Activated CD4-positive, alpha-beta memory T cell treated with anti-CD3 and anti-CD28 coated beads, Interleukin-2, amount 10 ng/mL, durations not matched to agents 7 days and 5 days (primary cell): ENCODE measurements at places on chromosomes 4 and X. TPM values are rescaled to one million over a fixed set of nuclear protein-coding genes. Genes with fewer than 3 reads are reported as not detected.

DNA sequence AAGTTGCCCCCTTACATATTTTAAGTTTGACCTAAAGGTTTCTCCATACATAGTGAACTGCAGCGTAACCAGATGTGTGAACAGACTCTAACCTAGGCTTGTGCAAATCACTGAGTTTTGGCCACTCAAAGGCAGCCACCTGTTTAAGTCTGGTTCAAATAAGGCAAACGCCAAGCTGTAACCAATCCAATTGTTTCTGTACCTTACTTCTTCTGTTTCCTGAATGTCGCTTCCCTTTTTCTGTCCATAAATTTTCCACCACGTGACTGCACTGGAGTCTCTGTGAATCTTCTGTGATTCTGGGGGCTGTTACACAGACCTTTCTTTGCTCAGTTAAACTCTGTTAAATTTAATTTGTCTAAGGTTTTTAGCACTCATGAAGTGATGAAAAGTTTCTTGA is 618.8 kb downstream of the GLUD2 start:
- DNase-seq = no peak

DNA sequence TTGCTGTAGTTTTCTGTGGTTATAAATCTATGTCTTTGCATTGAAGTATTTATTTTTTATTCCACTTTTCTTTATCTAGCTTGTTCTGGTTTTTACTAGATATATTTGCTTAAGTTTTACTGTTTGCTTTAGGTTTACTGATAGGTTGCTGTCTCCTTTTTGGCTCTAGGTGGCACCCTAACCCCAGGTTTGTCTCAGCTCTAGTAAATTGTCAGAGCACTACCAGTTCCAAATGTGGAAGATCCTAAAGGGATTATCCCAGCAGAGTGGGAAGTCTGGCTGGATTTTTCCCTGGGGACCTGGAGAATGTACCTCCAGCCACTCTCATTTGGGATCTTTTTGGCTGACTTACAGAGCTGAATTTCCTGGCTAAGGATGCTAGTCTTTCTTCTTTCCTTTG is 106.1 kb downstream of the PBDC1 start:
- DNase-seq = peak; percentile 41

GRCh38 chrX:9434051-9434550 is 30.8 kb upstream of the TBL1X start:
- no peak for DNase-seq

DNA sequence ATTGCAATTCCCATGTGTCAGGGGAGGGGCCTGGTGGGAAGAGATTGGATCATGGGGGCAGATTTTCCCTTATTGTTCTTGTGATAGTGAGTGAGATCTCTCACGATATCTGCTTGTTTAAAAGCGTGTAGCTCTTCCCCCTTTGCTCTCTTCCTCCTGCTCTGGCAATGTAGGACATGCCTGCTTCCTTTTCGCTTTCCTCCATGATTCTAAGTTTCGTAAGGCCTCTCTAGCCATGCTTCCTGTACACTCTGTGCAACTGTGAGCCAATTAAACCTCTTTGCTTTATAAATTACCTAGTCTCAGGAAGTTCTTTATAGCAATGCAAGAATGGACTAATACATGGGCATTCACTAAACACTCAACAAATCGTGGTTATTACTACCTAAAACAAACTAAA is 37.2 kb upstream of the PAPSS1 start:
- DNase-seq = no peak

DNA sequence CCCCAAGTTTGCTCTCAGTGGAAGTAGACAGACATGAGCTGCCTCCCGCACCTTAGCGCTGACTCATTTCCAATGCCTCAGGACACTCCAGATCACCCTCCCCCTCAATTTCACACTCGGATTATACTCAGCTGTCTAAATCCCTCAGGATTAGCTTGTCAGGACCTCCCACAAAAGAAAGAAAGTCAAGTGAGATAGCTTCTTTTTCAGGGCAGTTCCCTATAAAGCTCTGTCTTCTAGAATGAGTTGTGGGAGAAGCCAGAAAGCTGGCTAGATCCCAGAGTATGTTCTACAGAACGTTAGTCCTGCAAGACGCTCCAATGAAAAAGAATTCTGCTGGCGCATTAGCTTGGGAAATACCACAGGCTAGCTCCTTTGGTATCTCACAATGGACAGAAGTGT is 51.2 kb upstream of the MTNR1A start:
- no peak for DNase-seq

GRCh38 chr4:166499820-166500219 is 626.8 kb downstream of the TLL1 start:
- DNase-seq = no peak

GRCh38 chr4:3231471-3231870 is 17.5 kb upstream of the MSANTD1 start:
- no peak for DNase-seq

GRCh38 chrX:1516596-1517104 is 20.3 kb downstream of the P2RY8 start:
- no peak for DNase-seq

DNA sequence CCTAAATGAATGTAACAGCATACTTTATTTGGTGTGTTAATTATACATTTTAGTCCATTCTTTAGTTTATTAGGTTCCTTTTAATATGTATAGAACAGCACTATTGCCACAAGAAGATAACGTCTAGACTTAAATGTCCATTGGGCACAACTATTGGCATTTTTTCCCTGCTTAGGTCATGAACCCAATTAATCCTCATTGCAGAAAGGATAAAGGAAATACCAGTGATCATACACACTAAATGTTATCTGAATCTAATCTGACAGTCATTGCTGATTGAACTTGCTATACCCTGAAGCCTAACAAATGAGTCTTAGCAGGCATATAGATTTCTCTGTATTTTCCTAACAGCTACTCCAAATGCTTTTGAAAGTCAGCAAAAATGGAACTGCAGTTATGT is 2250.0 kb upstream of the AGA start:
- DNase-seq = no peak

GRCh38 chrX:153687121-153688039 is at the start of gene SLC6A8:
TSS of gene SLC6A8 (plus strand) at chrX:153687926. CDS start at chrX:153688575, 649 bp downstream.
- peak; percentile 39 for DNase-seq

DNA sequence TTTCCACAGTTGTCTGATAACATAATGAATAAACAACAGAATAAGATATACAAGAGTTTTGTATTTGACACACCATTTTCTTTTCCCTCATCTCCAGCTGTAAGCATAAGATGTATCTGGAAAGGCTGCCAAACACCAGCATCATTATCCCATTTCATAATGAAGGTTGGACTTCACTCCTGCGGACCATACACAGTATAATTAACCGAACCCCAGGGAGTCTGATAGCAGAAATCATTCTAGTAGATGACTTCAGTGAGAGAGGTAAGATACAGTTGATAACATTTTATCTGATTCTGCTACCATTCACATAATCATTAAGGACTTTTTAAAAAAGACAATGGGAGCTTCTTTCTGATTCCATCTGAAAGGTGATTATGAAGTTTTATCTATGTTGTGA is 535.2 kb downstream of the GALNTL6 start:
- no peak for DNase-seq

GRCh38 chrX:101478366-101478765 is 6.9 kb upstream of the ARMCX4 start:
- no peak for DNase-seq

DNA sequence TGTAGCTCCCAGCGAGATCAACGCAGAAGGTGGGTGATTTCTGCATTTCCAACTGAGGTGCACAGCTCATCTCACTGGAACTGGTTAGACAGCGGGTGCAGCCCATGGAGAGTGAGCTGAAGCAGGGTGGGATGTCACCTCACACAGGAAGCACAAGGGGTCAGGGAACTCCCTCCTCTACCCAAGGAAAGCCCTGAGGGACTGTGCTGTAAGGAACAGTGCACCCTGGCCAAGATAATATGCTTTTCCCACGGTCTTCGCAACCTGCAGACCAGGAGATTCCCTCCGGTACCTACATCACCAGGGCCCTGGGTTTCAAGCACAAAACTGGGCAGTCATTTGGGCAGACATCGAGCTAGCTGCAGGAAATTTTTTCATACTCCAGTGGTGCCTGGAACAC is 216.4 kb upstream of the TET2 start:
- no peak for DNase-seq

DNA sequence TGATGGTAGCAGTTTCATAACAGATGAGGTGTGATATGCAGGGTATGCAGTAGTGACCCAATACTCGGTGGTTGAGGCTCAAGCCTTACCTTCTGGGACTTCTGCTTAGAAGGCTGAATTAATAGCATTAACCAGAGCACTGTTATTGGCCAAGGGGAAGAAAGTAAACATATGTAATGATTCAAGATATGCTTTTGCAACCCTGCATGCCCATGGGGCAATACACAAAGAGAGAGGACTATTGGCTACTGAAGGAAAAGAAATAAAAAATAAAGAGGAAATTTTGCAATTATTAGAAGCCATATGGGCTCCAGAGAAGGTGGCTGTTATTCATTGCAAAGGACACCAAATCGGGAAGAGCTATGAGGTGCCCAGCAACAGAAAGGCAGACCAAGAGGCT is 8.7 kb downstream of the GAGE10 start:
- no peak for DNase-seq

Gene SH3RF1
- total RNA-seq = 0.23 TPM

GRCh38 chr4:119233750-119234149 is 21.2 kb downstream of the USP53 start:
- no peak for DNase-seq

GRCh38 chr4:26632916-26633315 is 49.0 kb downstream of the TBC1D19 start:
- DNase-seq = no peak

GRCh38 chr4:4334798-4335520 is 44.9 kb downstream of the ZBTB49 start:
- peak; percentile 85 for DNase-seq

- no peak for DNase-seq
These were observed 400.7 kb downstream of the ZNF674 start for GRCh38 chrX:46144566-46144965.

Gene UGT2B15
- total RNA-seq = not detected

GRCh38 chr4:2179717-2180116 is 62.2 kb downstream of the HAUS3 start:
- no peak for DNase-seq

- no peak for DNase-seq
These were observed 618 bp upstream of the XK start for GRCh38 chrX:37684973-37685372.

DNA sequence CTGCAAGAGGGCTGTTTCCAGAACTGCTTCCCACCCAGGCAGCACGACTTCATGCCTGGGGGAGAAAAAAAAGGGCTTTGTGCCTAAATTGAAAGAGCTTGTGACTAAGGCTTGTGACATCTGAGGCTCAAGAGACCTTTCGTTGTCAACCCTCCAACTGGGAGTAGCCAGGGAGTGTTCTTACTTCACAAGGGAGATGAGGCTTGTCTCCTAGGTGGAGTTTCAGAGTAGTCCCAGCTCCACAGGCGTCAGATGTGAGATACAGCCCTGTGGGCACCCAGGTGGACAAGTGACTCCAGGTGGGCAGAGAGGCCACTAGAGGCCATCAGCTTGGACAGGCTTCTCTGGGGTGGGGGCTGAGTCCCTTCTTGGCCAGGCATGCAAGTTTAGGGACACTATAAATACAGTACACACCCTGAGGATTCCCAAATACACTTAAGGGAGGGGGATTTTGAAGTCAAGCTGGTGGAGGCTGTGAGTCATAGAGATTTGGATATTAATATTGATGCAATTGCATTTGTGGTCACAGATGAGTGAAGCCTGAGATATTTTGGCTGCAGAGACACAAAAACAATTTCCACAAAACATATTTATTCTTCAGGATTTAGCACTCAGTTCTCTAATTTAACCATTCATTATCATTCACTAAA is 40.1 kb upstream of the SETD7 start:
- no peak for DNase-seq

- no peak for DNase-seq
These were observed 169.6 kb upstream of the GLRA2 start for GRCh38 chrX:14359727-14360126.

Gene CXorf58
- not detected for total RNA-seq

GRCh38 chr4:174646326-174646725 is 124.0 kb upstream of the HPGD start:
- DNase-seq = no peak

GRCh38 chr4:159401791-159402380 is 299.0 kb downstream of the RAPGEF2 start:
- DNase-seq = no peak

Gene CRLF2
- total RNA-seq = 5.9 TPM

DNA sequence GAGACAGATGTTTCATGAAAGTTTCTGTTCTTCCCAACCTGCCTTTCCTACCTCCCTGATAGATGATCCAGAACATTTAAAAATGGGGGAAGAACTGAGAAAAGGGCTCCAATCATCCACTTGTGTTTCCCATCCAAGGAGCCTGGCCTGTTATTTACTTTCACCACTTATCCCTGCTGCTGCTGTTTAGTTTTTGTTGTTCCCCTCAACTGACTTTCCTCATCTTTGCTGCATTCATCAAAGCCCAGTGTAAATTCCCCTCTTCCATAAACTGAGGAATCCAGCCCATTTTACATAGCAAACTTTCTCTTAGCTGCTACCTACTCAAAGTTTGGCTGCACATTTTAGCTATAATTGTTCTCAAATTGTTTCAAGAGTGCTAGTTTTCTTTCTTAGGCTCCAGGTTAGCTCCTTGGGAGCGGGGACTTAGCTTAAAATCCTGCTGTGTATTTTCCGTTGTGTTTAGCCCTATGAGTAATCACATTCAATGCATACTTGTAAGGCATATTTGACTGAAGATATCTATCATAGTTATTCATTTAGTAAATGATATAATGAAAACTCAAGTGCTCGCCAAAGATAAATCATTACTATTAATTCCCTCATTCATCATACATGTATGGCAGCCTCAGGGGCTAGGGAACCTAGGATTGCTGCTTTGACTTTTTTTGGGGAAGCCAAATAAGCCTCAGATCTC is 1.4 kb upstream of the PTPN13 start:
- DNase-seq = no peak

DNA sequence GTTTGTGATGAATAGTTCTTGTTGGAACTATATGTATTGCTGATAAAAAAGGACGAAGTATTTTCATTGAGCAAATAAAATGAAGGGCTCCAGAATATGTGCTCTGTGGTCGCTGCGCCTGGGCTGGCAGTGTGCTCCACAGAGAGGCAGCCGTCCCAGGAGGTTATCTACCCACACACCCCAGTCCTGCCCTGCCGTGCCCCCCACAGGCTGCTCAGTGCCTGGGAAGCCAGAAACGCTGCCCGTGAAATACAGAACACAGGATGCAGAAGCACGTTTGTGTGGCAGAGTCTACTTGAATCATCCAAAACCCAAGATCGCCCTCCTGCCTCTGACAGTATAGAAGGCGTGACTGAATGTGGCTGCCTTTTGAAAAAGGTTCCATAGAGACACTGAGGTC is 1.4 kb downstream of the CLDN22 start:
- no peak for DNase-seq

Gene AWAT2
- total RNA-seq = not detected

GRCh38 chr4:184427687-184428086 is 46.7 kb downstream of the IRF2 start:
- no peak for DNase-seq

DNA sequence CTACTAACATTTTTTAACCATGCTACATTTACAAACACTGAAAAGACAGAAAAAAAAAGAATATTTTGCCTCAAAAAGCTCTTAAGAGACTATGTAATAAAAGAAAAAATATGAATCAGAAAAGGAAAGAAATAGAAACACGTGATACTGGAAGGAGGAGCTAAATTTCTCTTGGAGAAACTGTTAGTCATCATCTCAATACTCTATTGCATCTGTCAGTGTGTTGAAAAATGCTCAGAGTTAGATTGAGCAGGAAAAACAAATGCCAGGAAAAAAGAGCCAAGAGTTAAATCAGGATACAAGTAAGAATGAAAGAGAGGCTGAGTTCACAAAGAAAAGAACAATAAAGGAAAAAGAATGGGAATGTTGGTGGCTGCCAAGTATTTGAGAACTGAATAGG is 2.6 kb downstream of the RAB28 start:
- DNase-seq = no peak
